H7 (cell line): ENCODE measurements at places on chromosomes 7 and 10.

DNA sequence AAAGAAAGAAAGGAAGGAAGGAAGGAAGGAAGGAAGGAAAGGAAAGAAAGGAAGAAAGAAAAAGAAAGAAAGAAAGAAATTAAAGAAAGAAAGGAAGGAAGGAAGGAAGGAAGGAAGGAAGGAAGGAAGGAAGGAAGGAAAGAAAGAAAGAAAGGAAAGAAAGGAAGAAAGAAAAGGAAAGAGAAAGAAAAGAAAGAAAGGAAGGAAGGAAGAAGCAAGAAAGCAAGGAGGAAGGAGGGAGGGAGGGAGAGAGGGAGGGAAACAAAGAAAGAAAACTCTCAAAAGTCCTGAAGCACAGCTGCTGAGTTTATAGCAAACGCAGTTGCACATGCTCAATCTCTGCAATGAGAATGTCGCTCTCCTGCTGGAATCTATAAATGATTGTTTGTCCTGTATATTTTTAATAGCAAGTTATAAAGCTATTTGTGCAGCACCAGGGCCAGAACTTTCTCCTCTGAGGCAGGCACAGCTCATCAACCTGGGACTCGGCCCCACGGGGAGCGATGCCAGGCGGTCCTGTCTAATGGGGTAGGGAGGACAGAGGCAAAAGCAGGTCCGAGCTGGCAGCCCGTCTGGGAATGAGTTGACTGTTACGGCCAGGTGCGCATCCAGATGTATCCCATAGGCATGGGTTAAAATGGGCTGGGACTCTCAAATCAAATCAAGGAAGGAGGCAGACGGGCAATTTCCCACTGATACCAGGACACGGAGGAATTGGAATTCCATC lies 118.0 kb upstream of the PFKP start:
- DNase-seq, result no peak

DNA sequence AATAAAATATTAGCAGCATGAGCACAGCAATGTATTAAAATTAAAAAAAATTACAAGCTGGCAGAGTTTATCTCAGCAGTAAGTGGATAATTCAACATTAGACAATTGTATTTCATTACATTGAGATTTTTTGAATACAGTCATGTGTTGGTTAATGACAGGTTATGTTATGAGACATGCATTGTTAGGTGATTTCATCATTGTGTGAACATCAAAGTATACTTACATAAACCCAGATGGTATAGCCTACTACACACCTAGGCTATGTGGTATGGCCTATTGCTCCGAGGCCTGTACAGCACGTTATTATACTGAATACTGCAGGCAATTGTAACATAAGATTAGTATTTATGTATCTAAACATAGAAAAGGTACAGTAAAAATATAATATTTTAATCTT lies 29.7 kb downstream of the CCDC6 start:
- no peak for DNase-seq

DNA sequence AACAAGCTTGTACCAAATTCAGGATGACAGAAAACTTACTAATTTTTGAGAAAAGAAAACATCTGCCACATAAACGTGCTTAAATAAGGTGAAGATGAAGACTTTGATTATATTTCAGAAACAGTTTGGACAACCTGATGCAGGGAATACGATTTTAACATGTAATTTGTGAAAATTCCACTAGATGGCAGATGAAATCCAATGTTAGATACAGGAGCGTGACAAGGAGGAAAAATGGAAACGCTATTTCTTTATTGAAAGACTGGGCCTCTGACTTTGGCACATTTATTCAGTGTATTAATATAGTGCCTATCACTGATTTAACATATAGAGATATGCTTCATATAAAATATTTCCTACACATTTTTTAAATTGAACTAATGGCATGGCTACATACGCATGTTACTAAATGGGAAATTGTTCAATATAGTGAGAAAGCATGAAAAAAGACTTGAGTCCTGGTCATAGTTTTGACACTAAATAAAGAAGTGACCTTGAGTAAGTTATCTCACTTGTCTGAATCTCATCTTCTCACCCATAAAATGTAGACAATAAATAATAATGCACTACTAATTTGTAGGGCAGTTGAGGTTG lies 60.7 kb downstream of the CD36 start:
- no peak for DNase-seq

- no peak for DNase-seq
These were observed 43.2 kb downstream of the PCLO start for GRCh38 chr7:83119494-83119893.

- DNase-seq, result no peak
These were observed 104.3 kb downstream of the AHR start for GRCh38 chr7:17402628-17403278.

DNA sequence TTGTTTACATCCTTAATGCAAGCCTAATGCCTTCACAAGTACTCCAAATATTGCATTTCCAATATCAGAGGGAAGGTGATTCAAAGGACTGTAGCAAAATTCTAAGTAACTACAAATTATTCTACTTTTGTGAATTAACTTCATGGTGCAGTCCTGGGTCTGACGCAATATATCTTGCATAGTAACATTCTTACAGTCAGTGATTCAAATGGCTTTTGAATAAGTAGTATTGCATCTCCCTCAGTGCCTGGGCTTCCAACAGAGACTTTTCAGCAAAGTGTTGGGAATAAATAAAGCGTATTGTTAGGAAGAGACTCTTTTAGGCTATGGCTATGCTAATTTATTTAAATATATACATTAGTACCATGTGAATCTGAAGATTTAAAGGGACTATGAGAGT lies 564.7 kb upstream of the COBL start:
- DNase-seq, result no peak

DNA sequence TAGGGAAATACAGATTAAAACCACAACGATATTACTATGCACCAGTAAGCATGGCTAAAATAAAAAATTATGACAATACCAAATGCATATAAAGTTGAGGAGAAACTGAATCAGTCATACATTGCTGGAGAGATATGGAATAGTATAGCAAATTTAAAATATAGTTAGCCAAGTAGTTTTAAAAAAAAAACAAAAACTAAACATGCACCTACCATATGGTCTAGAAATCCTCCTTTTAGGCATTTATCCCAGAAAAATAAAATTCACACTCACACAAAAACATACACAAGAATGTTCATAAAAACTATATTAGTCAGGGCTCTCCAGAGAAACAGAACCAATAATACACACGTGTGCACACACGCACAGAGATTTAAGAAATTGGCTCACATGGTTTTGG lies 175.8 kb downstream of the IPMK start:
- DNase-seq, result no peak

GRCh38 chr10:29959586-29959985 lies 99.8 kb downstream of the JCAD start:
- DNase-seq, result no peak

GRCh38 chr10:73841061-73841421 lies 29.6 kb upstream of the NDST2 start:
- no peak for DNase-seq

- DNase-seq, result peak; percentile 97
These were observed 12.1 kb downstream of the PDZD7 start for GRCh38 chr10:101018600-101019439.

GRCh38 chr10:124153023-124153826 lies 59.8 kb upstream of the CHST15 start:
- peak; percentile 75 for DNase-seq

DNA sequence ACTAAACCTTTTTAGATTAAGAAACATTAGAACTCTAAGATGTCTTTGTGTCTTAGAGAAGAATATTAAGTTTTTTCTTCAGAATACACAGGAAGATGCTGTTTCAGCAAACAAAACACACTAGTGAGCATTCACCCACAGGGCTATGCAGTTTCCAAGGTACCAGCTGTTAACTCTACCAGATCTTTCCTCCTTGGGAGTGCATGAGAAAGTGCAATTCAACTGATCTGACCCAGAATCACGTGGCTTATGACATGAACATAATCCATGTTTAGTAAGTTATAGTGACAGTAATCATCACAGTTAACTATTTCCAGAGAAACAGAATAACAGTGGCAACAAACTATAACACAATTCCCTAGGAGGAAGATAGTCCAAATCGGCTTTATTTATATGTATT lies 270.7 kb downstream of the CACNA2D1 start:
- no peak for DNase-seq

DNA sequence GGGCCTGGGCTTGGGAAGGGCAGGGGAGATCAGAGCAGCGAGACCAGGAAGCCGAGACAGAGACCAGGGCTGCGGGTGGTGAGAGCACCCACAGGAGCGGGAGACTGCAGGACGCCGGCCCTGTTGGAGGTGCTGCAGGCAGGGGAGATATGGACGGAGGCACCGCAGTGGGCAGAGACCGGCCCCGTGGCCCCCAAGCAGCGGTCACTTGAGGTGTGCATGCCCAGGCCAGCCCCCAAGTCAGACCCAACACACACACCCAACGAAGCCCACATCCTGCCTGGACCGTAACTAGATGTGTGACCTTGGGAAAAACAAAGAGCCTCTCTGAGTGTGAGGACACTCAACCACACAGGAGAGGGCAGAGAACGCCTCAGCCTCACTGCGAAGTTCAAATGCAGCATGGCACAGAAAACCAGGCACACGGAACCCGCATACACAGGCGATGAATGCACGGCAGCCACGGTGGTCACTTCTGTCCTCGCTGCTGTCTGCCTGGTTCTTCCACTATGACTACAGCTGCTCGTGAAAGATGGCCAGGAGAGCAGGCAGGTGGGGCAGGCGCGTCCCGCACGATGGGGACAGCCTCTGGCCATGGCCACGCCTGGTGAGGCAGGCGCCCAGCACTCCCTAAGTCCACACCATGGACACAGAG lies 214.7 kb downstream of the MAD1L1 start:
- DNase-seq, result peak; percentile 45

DNA sequence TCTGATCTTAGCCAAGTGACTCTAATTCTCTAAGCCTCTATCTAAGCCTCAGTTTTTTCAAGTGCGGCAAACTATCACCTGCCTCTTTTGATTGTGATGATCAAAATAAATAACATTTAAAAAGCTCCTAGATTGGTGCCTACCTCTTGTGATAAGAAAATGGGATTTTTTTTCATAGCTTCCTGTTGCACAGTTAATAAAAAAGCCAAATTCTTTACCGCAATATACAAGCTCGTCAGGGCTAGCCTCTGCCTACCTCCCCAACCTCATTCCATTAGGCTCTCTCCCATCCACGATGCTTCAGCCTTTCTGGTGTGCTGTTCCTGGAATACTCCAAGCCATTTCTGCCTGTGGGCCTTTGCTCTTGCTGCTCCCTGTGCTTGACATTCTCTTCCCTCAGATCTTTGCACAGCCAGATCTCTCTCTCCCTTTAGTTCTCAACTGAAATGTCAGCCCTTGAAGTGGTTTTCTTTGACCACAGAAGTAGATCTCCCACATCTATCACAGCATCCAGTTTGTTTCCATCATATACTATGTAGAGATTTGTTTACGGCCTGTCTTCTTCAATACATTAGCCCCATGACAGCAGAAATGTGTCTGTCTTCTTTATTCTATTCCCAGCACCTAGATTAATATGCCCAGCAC lies 48.8 kb downstream of the SFR1 start:
- no peak for DNase-seq

DNA sequence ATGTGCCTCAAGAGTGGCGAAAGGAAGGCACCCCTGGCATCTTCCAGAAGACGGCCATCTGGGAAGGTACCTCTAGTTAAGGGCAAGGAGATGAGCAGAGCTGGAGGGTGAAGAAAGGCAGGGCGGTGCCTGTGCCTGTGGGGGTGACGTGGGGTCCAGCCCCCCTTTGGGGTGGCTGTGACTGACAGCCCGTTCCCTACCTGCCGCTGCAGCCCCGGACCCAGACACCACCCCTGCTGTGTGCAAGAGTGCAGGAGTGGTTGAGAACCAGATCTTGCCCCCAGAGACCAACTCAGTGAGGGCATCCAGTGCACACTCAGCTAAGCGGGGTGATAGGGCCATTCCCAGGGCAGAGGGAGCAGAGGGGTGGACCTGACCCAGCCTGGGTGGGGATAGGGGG lies 4.3 kb upstream of the MUC17 start:
- no peak for DNase-seq

- peak; percentile 56 for DNase-seq
These were observed 32.0 kb downstream of the SNX8 start for GRCh38 chr7:2282185-2282751.
